ENCODE measurements at places on chromosomes 5 and 9.
A peak's percentile ranks its signal among the peaks of the same experiment; 100 is the strongest.

GRCh38 chr5:94316916-94317838, 301.2 kb downstream of the KIAA0825 start:
- no peak for DNase-seq

- no peak for DNase-seq
These were observed 42.7 kb upstream of the GRHPR start for GRCh38 chr9:37379835-37380234.

DNA sequence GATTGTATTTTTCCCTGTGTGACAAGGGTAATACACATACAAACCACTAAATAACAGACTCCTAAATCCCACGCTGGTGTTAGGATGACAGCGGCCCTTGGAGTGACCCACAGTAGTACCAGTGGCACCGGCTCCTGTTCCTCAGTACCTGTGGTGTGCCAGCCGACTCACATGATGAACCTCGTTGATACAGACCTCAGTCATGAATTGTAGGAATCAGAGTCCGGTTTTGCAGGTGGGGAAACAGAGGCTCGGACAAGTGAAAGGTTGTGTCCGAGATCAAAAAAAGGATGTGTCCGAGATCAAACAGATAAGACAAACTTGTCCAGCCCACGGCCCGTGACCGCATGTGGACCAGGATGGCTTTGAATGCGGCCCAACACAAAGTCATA, 78.0 kb downstream of the AMBP start:
- no peak for DNase-seq

DNA sequence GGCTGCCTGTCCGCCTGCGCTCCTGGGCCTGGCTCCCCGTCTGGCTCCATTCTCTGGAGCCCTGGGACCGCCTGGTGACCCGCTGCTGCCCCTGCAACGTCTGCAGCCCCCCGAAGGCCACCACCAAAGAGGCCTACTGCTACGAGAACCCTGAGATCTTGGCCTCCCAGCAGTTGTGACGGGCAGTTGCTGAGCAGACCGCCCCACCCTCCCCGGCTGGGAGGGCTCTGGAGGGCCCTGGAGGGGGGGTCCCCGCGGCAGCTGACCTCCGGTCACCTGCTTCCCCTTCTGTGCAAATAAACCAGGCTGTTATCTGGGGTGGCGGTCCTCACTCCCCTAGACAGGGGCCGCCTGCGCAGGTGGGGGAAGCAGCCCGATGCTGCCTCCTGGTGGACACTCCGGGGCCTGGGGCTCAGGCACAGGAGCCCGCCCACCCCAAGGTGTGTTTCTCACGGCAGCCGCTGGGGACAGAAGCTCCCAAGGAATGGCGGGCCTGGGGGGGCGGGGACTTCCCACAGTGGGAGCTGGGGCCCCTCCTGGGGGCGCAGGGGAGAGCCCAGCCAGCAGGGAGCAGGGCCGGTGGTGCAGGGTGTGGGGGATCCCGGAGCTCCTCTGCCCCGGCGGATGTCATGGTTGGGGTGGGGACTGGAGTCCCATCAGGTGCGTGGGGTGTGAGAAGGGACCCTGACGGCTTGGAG, 4.7 kb upstream of the TUBB4B start:
- DNase-seq: peak; percentile 77

All from inflammatory macrophage (primary cell).